ENCODE measurements at places on chromosomes 7 and 10.

- no peak for DNase-seq
Observed at GRCh38 chr10:72540193-72540807, 85.6 kb downstream of the MICU1 start.

GRCh38 chr10:8554574-8554973, 500.1 kb downstream of the GATA3 start:
- no peak for DNase-seq

- no peak for DNase-seq
Observed at GRCh38 chr7:41925946-41926345, 223.1 kb upstream of the INHBA start.

DNA sequence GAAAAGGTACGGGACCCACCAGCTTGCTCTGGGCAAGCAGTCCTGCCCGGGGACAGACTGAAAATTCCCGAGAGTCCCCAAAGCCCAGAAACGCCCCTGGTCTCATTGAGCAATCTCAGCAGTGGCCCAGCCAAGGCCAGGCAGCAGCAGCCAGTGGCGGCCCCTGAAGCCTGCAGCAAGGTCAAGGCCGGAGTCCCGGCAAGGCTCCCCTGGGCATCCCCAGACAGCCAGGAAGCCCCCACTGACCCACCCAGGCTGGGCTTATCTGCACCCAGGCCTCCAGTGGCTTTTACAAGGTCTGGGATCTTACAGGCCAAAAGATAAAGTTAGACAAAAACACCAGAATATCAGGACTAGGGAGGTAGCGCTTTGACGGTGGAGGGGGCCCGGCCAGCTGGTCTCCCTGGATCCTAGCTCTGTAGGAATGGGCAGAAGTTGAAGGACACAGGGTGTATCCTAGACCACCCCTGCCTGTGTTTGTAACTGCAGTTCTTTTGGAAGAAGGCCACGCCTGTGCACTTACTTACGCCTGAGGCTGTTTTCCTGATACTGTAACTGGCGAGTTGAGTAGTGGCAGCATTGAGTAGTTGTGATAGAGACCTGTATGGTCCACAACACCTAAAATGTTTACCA, 130.5 kb upstream of the NPS start:
- no peak for DNase-seq

DNA sequence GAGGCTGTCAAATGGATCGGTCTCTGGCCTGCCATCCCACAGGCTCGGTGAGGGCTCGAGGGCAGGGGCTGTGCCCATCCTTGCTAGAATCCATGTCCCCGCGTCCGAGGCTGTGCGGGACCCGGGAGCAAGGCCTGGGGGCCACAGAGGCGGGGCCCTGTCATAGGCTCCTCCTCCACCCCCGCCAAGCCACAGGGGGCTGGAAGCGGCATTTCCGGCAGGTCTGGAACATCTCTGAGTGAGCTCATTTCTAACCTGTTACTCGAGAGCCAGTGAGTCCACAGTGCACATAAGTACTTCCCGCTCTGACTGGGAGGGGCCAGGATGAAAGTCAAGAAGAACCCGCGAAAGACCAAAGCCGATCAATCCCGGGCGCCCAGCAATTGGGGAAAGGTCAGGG, 57.6 kb downstream of the NKX6-2 start:
- no peak for DNase-seq

DNA sequence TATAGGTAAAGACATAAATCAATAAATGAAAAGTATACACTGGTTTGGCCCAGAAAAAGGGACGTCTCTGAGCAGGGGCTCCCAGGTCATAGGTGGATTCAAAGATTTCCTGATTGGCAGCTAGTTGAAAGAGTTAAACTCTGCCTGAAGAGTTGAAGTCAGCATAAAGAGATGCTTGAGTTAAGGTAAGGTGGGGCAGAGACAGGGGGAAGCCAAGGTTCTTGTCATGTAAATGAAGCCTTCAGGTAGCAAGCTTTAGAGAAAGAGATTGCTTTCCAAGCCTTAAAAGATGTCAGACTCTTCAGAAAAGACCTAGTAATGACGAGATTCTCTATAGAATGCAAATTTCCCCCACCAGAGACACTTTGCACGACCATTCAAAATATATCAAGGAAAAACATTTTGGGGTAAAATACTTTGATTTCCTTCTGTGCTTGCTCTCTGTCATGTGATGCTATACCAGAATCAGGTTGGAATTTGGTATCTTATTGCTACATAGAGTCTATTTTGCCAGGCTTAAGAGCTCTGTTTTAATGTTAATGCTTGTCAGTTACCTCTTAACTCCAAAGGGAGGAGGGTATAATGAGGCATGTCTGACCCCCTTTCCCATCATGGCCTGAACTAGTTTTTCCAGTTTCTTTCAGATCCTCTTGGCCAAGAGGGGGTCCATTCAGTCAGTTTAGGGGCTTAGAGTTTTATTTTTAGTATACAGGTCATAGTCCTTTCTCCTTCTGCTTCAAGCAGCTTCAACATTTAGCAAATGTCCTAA, 429.6 kb downstream of the ADRA2A start:
- DNase-seq = no peak

DNA sequence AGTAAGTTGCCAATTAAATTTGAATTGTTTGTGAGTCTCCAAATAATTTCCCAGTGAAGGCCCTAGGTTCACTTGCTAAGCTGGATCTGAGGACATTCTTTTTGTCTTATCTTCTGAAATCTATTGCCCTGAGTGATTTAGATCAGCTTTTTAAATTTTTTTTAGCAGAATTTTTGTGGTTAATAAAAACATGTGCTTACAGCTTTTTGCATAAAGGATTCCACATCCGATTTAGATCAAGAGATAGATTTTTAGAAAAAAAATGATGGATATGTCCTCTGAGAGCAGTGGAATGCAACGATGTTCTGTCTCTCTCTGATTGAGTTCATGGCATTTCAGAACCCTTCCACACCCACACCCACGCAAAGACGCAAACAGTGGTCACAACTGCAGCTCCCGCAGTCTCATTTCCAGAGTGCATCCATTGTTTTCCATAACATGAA, 358.8 kb downstream of the SUGCT start:
- no peak for DNase-seq

- no peak for DNase-seq
Observed at GRCh38 chr10:33243703-33244102, 90.8 kb downstream of the NRP1 start.

GRCh38 chr10:94546901-94547185, 1.3 kb downstream of the HELLS start:
- no peak for DNase-seq

GRCh38 chr7:76123316-76123715, 75.4 kb downstream of the MDH2 start:
- no peak for DNase-seq

- no peak for DNase-seq
Observed at GRCh38 chr7:1811850-1812508, 141.9 kb downstream of the ELFN1 start.

DNA sequence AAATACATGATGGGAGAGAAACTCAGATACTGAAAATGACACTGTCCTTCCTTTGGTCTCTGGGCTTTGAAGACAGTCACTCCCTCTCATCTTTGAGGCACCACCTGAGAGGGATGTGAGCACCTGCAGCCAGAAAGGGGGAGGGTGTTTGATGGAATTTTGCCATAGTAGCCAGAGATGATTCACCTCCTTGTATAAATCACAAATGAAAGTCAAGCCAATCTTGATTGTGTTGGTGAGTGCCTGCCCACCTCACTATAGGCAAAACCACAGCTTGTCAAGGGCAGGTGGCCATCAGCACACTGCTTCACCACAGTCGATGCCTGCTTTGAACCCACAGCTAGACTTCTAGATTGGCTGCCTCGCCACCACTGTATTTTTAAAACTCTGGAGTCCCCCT, 48.2 kb downstream of the PON1 start:
- no peak for DNase-seq

Measured in stimulated activated CD4-positive, alpha-beta T cell treated with anti-CD3 and anti-CD28 coated beads, Interleukin-4, amount 100 ng/mL, for 24 hours (primary cell).